ENCODE measurements at places on chromosomes 4 and X.
A peak's percentile ranks its signal among the peaks of the same experiment; 100 is the strongest.

DNA sequence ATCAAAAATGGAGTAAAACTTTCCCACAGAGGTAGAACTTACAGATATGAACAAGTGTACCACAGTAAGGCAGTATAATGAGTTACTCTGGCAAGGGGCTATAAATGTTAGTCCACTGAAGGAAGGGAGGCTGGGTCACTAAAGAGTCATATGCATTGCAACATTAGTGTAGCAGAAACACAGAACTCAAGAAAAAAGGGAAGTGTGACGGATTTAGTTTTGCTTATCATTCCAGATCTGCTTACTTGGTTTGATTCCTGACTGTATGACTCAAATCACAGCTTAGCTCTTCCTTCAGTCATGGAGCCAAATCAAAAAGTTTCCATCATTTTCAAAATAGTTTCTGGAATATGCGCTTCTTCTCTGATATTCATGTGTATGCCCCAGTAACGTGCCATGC lies 148.7 kb downstream of the FSTL5 start:
- no peak for DNase-seq

- no peak for DNase-seq
Observed at GRCh38 chr4:176210101-176210500, 14.7 kb upstream of the SPATA4 start.

DNA sequence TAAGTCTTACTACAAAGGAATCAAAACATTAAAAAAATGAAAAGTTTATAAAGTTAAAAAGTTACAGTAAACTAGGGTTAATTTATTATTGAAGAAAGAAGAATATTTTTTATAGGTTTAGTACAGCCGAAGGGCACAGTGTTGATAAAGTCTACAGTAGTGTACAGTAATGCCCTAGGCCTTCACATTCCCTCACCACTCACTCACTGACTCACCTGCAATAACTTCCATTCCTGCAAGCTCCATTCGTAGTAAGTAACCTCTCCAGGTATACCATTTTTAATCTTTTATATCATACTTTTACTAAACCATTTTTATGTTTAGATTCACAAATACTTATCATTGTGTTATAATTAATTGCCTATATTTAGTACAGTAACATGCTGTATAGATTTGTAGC lies 307.5 kb upstream of the FAM241A start:
- DNase-seq = no peak

DNA sequence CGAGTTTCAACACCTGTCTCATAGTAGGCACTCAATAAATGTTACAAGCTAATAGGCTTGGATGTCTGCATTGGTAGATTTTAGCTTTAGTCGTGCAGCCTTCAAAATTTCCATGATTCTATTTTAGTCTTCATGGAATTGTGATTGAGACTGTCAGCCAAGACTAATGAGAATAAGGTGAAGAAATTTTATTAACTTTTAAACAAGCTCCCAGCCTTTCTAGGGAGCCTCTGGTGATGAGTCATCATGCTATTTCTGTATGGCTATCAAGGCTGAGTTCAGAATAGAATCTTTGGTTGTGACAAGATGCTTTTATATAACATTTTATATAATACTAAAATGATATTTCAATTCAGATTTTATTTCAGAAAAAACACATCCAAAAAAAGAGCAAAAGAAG lies 685.8 kb downstream of the GABRG1 start:
- no peak for DNase-seq

DNA sequence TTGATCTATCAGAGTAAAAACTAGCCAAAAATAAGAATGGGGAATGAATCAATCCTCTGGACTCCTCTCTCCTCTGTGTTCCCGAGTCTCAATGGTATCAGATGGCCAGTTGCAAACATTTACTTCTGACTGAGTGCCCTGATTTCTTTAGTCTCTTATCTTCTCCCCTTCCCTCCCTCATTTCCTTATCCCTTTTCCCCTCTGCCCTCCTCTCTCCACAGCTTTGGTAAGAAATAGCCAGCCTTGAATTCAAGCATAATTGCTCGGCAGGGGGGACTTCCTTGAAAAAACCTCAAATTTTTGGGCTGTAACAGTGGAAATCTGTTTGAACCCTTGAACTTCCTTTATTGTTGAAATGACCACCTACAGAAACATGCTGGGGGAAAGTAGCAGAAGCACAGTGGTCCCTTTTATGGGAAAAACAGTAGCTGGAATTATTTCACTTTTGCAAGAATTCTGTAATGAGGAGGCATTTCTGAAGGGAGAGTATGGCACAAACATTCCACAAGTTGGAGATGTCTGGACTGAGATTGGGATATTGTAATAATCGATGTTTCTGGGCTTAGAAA lies 40.3 kb downstream of the NHS start:
- DNase-seq = peak; percentile 4

GRCh38 chr4:121070696-121071639 lies 1.4 kb downstream of the NDNF start:
- DNase-seq = peak; percentile 74

- no peak for DNase-seq
Observed at GRCh38 chrX:119647552-119648420, 41.6 kb upstream of the NKRF start.

DNA sequence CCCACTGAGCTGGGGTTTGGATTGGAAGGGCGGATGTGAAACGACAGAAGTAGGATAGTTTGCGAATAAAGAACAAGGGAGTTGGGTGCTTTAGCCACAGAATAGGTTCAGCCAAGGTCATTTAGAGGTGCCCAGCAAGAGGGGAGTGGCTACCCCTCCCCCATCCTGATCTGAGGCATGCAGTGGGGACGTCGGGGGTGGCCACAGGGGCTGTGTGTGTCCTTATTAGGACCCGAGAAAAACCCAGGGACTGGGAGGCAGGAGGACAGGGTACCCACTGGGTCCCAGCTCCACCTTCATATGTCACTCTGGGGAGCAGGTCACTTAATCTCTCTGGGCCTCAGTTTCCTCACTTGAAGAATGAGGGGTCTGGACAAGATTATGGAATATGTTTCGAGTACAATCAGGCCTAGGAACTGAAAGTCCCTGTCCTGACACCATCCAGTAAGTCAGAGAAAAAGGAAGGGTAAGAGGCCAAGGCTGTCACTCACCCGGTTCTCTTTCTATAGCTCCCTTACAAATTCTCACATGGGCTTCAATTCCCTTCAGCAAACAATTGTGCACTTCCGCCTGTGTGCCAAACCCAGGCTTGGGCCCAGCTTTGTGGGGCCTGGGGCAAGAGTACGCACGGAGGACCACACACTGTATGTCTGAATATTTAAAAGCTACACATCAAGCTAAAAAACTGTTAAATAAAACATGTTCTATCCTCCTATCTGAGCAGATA lies 4.2 kb upstream of the NYX start:
- no peak for DNase-seq

DNA sequence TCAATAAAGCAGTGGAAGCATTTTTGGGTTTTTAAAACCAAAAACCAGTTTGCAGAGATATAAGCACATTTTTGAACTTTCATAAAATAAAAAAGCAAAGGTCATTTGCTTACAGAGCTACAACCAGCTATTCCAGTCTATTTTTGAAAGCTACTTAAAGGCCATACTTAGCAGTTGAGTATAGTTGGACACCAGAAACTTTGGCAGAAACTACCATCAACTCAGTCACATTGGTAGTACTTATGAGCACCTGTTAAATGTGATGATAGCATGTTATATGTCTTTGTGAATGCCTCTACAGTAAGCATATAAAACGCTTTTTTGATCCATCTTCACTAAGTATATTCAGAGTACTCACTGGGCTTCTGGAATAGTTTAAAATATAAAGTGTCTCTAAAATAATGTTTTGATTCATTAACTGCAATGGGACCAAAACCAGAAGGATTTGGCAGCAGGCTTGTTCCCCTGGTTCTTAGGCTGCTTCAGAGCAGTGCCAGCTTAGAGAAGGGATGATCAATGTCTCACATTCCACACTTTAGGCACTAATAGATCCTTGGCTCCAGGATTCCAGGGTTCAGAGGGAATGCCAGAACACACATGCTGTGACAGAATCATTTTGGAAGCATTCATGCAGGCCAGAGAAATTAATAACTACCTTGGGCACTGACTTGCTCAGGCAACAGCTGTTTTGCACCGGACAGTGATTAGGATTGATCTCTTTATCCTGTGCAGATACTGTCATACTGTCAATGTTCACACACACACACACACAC lies 103.9 kb downstream of the IQCM start:
- DNase-seq = no peak

- DNase-seq = no peak
Observed at GRCh38 chrX:95622200-95622599, 1062.4 kb upstream of the DIAPH2 start.

DNA sequence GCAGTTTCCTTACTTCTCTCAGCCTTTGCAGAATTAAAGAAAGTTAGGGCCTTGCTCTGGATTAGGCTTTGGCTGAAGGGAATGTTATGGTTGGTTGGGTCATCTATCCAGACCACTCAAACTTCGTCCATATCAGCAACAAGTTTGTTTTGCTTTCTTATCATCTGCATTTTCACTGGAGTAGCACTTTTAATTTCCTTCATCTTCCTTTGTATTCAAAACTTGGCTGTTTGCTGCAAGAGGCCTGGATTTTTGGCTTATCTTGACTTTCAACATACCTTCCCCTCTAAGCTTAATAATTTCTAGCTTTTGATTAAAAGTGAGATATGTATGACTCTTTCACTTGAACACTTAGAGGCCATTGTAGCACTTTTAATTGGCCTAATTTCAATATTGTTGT lies 126.7 kb upstream of the CENPE start:
- no peak for DNase-seq

- DNase-seq = peak; percentile 52
Observed at GRCh38 chrX:30971774-30972603, 82.9 kb upstream of the TAB3 start.

GRCh38 chr4:153916273-153916755 lies 127.4 kb upstream of the SFRP2 start:
- DNase-seq = no peak

- DNase-seq = no peak
Observed at GRCh38 chr4:73967866-73968265, 14.0 kb downstream of the PF4 start.

DNA sequence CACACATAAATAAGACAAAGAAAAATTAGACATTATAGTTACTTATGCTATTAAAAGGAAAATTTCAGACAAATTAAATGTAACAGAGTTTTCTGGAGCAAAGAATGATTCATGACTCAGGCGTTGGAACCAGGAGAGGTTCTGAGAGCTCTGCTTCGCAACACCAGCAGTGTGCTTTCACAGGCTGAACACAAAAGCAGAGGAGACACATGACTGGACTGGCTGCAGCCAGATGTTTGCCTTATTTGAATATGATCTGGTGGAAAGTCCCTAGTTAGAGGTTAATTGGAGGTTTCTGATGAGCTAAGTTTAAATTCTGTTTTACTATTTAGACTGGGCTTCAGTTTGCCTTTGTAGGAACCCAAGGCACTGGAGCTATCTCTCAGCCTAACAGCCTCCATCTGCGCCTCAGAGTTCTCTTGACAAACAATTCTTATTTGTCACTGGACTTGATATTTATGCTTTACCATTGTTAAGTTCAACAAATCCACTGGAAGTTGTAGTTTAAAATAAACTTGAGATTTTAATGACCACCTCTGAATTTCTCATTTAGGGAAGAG lies 16.2 kb downstream of the BOD1L1 start:
- DNase-seq = peak; percentile 39

- DNase-seq = no peak
Observed at GRCh38 chrX:716136-716535, 85.5 kb downstream of the SHOX start.

GRCh38 chr4:121819216-121819965 lies 4.3 kb downstream of the CCNA2 start:
- no peak for DNase-seq

DNA sequence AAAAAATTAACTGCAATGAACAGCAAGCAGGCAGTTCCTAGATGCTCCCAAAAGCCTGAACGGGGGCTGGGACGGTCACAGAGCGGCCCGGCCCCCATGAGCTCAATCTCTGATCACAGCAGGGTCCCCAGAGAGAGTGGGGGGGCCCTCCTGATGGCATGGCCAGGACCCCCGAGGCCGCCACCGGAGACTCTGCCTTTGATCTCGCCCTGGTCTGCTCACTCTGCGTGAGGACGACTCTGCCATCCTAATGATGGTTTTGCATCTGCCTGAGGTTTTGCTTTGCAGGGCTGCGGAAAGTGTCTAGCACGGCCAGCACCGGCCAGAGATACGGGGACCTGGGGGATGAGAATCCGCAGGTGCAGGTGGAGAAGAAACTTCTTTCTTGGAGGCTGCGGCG lies 103.8 kb downstream of the SHOX start:
- DNase-seq = no peak

DNA sequence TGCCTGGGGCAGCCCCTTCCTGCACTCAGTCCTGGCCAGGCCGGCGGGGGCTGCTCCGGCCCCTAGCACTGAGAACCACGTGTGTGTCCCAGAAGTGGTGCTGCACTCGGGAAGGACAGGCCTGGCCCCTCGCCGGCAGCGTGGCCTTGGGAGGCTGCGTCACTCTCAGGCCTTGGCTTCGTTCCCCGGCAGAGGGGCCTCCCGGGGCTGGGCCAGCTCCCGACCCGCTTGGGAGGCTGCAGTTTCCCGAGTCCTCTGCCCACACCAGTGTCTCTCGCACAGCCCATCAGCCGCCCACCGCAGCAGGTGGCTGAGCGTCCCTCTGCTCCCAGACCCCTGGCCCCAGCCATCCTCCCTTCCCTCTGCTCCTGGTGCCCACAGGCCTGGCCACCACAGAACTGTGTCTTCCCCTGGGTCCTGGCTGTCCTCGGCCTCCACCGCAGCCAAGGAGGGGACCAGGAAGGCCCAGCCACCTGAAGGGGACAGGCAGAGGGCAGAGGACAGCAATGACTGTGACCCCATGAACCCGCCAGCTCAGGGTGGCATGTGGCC lies 10.9 kb upstream of the CPLX1 start:
- DNase-seq = no peak

DNA sequence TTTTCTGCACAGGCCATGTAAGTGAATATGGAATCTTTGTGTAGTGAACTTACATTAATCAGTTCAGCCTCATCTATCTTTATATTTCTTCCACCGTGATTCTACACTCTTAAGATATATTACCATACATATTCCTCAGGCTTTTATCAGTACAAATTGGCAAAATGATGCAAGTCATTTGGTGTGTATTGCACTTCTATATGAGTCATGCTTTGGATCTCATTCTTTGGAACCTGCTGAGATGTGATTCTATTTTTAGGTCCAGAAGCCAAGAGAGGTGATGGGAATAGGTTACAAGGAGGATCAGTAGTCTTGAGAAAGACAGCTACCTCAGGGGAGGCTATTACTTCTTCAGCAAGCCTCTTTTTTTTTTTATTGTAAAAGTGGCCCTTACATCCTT lies 204.4 kb downstream of the ZNF330 start:
- DNase-seq = peak; percentile 24

- DNase-seq = no peak
Observed at GRCh38 chr4:108333353-108333942, 164.7 kb upstream of the LEF1 start.

DNA sequence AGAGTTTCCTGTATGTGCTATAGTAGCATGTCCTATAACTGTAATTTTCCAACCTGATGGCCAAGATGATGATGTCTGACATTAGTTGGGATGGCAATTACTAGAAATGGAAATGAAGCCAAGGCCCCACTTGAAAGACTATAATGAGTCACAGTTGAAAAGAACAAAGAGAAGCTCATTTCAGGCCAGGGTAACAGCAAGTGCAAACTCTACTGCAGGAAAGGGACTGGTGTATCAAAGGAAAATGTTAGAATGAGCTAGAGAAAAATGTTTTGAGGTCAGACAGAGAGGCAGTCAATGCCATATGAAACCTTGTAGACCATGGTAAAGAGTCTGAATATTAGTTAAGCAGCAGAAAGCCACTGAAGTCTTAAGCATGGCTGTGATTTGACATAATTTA lies 146.2 kb upstream of the SH3RF1 start:
- no peak for DNase-seq

GRCh38 chr4:140088323-140088967 lies 65.5 kb downstream of the MAML3 start:
- peak; percentile 20 for DNase-seq
